ENCODE measurements at places on chromosomes 12 and 14.
A peak's percentile ranks its signal among the peaks of the same experiment; 100 is the strongest.

DNA sequence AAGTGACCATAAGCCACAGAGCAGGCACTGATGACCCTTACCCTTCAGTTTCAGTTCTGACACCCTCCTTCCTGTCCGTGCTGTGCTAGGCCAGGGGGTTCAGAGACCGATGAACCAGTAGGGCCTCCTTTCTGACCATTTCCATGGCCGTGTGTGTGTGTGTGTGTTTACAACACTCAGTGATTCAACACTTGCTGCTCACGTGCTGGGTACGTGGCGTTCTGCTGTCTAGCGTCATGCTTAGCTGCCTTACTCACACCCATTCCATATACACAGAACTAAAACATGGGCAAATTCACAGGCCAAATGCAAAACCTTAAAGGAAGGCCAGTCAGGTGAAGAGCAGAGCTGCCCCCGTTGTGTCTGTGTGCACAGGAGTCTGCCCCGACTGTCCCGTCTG is 67.5 kb downstream of the DNAH10 start:
- DNase-seq, result no peak

DNA sequence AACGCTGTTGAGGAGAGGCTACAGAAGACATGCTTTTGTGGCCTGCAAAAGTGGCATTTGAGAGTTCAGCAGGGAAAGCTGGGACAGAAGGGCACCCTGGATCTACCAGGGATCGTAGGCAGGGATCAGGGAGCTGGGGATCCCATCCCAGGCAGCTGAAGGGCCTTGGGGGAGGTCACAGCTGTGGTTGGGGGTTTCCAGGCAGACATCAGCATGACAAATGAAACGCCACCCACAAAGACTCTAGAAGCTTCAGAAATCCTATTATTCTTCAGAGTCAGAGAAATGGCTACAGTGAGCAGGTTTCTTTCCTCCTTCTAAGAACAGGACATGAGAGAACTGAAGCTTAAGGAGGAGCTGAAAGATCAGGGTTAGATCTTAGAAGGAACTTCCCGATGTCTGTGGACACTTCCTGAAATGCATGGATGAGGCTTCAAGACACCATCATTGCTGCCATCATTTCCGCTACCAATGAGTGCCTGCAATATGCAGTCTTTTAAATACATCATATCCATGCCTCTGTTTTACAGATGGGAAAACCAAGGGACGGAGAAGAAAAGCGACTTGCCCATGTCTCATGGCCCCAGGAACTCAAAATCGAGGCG is 104.3 kb downstream of the RBM19 start:
- DNase-seq, result no peak

DNA sequence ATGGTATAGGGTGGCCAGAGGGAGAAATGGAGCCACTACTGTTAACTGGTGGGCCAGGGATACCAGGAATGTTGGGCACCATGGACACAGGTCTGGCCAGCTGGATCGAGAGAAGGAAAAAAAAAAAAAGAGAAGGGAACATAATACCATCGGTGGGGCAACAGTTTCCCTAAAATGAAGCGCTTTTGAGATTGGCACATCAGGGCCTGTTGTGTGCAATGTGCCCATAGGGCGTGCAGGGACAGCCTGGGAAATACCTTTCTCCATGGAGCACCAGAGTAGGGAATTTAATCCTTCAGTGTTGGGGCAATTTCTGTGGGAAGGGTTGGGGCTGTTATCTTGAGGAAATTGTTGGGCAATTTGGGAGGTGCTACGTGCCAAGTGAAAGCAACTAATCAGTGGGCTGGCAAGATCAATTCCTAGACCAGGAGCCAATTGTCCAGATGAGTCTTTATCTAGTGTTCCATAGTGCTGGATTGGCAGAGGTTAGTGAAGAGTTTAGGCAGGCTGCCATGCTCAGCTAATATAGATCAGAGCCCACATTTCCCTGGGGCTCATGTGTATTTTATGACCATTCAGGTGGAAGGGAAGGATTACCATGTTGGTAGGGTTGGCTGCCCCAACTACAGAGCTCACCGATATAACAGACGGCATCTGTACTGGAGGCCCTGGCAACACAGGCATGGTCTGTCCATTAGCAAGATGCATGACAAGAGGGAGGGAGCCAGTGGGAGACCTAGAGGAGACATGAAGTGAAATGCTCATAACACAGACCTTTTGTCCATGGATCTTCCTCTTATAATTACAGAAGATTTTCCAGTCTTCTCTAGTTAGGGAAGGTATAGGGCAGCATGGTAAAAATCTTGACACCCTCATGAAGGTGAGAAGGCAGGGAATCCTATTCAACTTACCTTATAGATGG is 25.5 kb upstream of the NPFF start:
- DNase-seq, result peak; percentile 12

DNA sequence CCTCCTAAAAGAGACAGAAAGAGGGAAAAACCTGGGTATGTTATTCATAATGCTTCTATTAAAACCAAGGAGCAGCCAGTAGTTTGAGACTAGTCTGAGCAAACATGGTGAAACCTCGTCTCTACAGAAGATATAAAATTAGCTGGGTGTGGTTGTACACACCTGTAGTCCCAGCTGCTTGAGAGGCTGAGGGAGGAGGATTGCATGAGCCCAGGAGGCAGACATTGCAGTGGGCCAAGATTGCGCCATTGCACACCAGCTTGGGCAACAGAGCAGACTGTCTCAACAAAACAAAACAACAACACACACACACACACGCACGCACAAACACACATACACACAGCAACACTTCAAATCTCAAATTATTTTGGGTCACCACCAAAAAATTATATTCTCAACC is 27.8 kb downstream of the HECTD4 start:
- DNase-seq, result no peak

DNA sequence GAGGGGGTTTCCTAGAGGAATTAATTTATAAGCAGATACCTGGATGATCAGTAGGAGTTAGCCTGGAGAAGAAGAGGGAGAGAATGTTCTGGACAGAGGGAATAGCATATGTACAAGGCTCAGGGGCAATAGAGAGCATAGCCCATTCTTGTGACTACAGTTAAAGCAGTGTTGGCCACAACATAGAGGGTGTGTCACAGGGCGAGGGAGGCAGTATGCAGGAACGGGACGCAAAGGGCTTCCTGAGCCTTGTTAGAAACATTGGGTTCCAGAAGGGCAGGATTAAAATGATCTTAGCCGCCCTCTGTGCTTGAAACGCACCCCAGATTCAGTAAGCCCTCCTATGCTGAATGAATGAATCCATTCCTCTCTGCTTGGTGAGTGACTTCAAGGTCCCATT is 142.2 kb upstream of the PWP1 start:
- DNase-seq, result no peak

DNA sequence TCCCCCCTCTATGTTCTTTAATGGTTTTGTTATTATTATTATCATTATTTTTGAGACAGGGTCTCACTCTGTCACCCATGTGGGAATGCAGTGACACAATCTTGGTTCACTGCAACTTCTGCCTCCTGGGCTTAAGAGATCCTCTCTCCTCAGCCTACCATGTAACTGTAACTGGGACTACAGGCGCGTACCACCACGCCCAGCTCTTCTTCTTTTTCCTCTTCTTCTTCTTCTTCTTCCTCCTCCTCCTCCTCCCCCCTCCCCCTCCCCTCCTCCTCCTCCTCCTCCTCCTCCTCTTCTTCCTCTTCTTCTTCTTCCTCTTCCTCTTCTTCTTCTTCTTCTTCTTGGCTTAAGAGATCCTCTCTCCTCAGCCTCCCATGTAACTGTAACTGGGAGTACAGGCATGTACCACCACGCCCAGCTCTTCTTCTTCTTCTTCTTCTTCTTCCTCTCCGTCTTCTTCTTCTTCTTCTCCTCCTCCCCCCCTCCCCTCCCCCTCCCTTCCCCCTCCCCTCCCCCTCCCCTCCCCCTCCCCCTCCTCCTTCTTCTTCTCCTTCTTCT is 5.4 kb upstream of the KRT7 start:
- no peak for DNase-seq

DNA sequence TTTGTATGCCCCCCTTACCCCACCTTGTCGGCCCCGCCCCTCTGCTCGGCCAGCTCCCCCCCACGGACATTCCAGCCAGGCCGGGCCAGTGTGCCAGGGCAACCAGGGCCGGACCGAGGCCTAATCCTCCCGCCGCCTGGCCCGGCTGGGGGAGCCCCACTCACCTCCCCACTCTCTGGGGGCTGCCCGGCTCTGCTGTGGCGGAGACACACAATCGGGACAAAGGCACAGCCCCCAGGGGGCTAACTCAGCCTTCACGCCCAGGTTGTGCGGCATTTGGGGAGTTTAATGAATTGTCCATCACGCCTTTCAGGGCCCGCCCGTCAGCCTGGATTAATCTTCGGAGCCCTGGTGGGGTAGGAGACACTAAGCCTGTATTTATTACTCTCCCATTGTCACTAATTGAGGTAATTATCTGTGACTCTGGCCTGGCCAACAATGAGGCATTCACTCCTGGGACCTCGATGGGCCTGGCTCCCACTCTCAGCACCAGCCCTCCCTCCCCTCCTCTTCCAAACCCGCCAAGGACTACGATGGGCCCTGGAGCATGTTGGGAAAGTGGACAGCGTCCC is 8.7 kb downstream of the WNT1 start:
- no peak for DNase-seq

DNA sequence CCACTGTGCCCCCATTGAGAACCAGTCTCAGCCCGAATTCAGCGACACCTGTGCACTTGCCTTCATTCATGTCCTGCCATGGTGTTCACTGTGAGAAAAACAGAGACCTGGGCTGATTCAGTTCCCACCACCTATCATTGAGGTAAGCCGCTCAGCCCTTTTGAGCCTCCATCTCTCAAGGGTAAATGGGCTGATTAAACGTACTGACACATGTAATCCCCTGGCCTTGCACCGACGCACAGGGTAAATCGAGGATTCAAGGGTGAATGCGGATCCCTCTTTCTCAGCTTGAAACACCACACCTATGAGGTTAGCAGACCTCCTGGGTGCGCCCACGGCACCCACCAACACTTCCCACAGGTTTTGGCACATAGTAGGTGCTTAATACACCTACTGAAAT is 69.7 kb downstream of the C14orf132 start:
- no peak for DNase-seq

- no peak for DNase-seq
Measured at GRCh38 chr14:56065621-56066290, 52.5 kb upstream of the PELI2 start.

GRCh38 chr12:2877047-2877952 is at the start of the genes FOXM1 and RHNO1:
FOXM1 (minus strand) TSS chr12:2877174; CDS start chr12:2874478, 2,696 bp downstream.
RHNO1 (plus strand) TSS chr12:2877223; CDS start chr12:2885367, 8,144 bp downstream.
- peak; percentile 86 for DNase-seq

- no peak for DNase-seq
Measured at GRCh38 chr12:5014269-5014668, 29.4 kb upstream of the KCNA5 start.

- DNase-seq, result no peak
Measured at GRCh38 chr12:62767946-62768345, 167.0 kb downstream of the PPM1H start.

DNA sequence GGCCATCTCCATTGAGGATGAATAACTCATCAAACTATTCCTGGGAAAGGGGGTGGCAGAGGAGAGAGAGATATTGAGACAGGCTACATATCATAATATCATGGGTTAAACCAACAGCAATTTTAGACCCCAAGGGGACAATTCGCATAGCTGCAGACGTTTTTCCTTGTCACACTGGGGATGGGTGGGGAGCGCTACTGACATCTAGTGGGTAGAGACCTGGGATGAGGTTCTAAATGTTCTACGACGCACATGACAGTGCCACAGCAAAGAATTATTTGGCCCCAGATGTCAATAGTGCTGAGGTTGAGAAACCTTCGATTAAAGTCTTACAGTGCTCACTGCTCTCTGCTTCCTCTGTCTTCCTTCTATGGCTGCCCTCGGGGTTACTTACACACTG is 425.6 kb downstream of the NRXN3 start:
- peak; percentile 17 for DNase-seq

DNA sequence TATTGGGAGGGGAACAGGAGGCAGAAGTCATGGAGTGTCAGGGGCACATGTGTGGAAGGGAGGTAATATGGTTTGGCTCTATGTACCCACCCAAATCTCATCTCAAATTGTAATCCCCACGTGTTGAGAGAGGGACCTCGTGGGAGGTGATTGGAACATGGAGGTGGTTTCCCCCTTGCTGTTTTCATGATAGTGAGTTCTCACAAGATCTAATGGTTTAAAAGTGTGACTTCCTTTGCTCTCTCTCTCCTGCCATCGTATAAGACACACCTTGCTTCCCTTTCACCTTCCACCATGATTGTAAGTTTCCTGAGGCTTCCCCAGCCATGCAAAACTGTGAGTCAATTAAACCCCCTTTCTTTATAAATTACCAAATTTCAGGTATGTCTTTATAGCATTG is 41.6 kb upstream of the CDK17 start:
- no peak for DNase-seq

DNA sequence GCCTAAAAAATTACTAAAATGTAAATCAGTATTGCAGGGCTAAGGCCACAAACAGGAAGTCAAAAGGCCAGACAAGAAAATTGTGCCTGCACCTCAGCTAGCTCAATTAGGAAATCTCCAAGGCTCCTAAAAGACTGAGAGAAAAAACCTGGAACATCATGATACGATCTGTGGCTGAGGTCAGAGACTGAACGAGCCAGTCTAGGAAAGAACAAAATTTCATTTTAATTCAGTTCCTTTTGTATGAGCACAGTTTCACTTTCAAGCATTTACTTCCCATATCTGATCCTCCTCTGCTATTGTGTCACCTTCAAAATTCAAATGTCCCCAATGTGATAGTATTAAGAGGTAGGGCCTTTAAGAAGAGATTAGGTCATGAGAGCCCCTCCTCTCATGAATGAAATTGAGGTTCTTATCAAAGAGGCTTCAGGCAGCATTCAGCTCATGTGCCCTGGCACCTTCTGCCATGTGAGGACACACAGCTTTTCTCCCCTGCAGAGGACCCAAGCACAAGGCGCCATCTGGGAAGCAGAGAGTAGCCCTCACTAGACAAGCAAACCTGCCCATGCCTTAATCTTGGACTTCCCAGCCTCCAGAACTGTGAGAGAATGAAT is 14.8 kb downstream of the PRKAB1 start:
- no peak for DNase-seq

- DNase-seq, result no peak
Measured at GRCh38 chr12:48044396-48044795, 40.1 kb upstream of the COL2A1 start.

- no peak for DNase-seq
Measured at GRCh38 chr14:76827696-76828296, 1.6 kb downstream of the LRRC74A start.

DNA sequence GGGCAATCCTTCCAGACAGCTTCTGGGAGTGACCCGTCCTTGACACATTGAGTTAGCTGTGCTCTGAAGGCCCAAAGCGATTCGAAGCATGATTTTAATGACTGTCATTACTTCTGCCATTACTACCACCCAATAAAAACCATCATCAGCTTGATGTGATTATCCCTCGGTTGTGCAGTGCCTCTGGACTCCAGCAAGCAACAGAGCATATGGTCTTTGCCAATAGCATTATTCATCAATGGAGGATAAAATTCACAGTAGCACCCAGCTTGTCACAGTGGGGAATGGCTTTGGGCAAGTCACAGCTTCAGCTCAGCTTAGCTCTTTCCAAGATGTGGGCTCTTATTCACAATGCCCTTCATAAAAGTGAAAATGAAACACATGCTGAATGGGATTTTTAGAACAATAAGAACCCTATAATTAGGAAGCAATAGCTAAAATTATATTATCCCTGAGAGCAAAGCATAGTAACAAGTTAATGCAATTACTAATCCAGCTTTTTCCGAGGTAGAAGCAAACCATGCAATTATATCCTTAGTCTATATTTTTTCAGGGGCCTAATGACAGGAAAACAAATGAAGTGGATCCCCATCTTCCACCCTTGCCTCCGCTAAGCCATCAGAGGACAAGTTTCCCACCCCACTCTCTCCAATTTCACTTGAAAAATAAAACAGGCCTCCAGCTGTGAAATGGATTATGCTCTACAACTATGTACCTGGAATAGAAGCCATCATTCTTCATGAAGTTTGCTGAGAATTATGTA is 163.0 kb upstream of the EEA1 start:
- DNase-seq, result no peak

All from NCI-H1092 (cell line).